ENCODE measurements at places on chromosomes 6 and 20.

DNA sequence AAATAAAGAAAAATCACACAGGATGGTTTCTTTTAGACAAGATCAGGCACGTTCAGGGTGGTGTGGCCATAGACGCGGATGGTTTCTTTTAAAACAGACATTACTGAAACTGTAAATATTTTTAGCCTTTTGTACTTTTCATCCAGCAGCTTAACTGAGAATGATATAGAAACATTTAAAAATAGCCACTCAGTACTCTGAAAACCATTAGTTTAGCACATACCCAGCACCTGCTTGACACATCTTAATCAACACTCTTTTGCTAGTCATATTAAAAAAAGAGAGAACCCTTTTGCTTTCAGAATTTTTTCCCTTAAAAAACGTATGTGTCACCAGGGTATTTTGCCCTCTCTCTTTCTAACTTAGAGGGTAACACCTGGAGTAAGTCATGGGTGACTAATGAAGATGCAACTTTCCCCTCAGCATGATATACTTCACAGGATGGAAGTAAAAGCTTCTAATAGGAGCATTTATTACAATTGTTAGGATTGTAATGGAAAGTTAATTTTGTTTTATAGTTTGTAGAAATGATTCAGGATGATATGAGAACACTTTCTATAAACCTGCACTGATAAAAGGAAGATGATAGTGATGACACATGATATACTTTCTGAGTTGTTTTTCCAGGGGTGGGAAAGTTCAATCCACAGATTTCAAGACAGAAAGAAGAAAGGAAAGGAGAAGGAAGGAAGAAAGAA is 45.2 kb downstream of the BACH2 start:
- no peaks in the 10 kb centered on the region for H3K27me3 ChIP-seq
- DNase-seq, result no peak
- H3K27ac ChIP-seq, result no peak overlapping the region
- H3K4me1 ChIP-seq, result no peaks in the 10 kb centered on the region

- no peaks in the 10 kb centered on the region for H3K36me3 ChIP-seq
- H3K4me3 ChIP-seq, result no peak overlapping the region
- no peaks in the 10 kb centered on the region for H3K27me3 ChIP-seq
- no peak overlapping the region for H3K27ac ChIP-seq
- no peaks in the 10 kb centered on the region for H3K4me1 ChIP-seq
These were observed 8.6 kb downstream of the FHL5 start for GRCh38 chr6:96571551-96571950.

- no peaks in the 10 kb centered on the region for H3K27me3 ChIP-seq
- H3K4me1 ChIP-seq, result no peaks in the 10 kb centered on the region
- H3K36me3 ChIP-seq, result no peaks in the 10 kb centered on the region
- no peak overlapping the region for H3K27ac ChIP-seq
These were observed 48.0 kb upstream of the FOXQ1 start for GRCh38 chr6:1263850-1264377.

- no peak overlapping the region for H3K27ac ChIP-seq
- no peaks in the 10 kb centered on the region for H3K27me3 ChIP-seq
- no peak for DNase-seq
- H3K4me1 ChIP-seq, result no peaks in the 10 kb centered on the region
These were observed 47.7 kb downstream of the BANF2 start for GRCh38 chr20:17747431-17747846.

- no peak for DNase-seq
- no peak overlapping the region for H3K27ac ChIP-seq
- H3K27me3 ChIP-seq, result no peaks in the 10 kb centered on the region
- H3K4me1 ChIP-seq, result peaks cover 5% of the 10 kb centered on the region
- H3K36me3 ChIP-seq, result no peaks in the 10 kb centered on the region
These were observed 279.0 kb upstream of the ZFP64 start for GRCh38 chr20:52470561-52470960.

All from spinal cord (tissue), 10 donors.